SK-N-MC (cell line): ENCODE measurements at places on chromosomes 2 and 18.

GRCh38 chr2:216694082-216694825 lies 1.1 kb downstream of the IGFBP5 start:
- DNase-seq: no peak

DNA sequence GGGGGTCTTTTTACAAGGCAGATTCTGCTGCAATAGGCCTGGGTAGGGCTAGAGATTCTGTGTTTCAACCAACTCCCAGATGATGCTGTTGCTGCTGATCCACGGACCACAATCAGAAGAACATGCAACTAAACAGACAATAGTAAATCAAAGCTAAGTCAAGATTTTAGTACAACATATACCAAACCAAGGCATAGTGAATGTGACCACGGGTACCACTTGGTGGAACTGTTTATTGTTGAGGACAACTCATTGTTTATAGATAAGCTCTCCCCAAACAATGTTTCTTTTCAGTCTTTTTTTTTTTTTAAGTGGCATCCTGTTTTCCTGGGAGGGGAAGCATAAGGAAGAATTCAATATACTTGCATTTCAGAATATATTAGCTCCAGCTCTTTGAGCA lies 36.0 kb upstream of the DARS1 start:
- DNase-seq: no peak

DNA sequence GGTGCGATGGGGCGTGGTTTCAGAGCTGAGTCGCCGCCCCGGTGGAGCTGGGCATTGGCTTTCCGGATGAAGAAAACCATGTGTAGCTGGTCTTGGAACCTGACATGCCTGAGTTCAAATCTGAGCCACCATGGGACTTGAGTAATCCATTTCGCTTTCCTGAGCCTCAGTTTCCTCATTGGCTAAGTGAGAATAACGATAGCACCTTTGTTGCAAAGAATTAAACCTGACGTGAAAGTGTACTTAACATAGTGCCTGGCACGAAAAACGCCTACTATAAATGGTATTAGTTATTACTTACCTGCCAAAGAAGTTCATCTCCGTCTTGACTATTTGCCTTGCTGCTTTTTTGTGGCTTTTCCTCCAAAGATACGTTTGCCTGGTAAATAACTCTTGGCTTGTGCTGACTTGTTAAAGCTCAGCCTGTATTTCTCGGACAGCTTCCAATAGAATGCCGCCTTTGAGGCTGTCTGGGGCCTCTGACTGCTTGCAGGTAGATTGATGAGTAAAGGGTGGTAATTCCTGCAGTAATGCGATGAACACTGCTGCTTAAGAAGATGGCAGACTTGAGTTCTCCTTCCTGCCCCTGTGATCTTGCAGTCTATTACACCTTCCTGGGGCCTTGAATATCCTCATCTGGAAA lies 1.3 kb downstream of the CDCA7 start:
- no peak for DNase-seq

DNA sequence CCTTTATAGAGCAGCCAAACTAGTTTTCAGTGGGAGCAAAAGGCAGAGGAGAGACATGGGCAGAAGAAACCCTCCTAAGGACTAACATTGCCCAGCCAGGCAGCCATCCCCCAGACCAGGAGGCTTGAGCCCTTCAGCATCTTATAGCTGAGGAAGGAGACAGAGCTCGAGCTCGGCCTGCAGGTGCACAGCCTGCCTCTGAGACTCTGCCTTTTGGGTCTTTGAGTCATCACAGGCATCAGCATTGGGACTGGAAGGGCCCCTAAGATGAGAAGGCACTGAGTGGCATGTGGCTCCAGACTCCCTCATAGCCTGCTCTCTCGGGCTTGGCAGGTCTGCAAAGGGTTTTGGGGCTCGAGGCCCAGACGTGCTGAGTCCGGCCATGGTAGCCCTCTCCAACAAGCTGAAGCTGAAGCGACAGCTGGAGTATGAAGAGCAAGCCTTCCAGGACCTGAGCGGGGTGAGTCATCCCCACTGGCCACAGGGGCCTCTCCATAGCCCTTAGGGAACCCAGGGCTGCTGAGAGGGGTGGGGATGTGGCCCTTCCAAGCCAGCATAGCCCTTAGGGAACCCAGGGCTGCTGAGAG lies 84.1 kb downstream of the EPAS1 start:
- no peak for DNase-seq

- no peak for DNase-seq
Measured at GRCh38 chr2:151792589-151792988, 35.6 kb downstream of the ARL5A start.

DNA sequence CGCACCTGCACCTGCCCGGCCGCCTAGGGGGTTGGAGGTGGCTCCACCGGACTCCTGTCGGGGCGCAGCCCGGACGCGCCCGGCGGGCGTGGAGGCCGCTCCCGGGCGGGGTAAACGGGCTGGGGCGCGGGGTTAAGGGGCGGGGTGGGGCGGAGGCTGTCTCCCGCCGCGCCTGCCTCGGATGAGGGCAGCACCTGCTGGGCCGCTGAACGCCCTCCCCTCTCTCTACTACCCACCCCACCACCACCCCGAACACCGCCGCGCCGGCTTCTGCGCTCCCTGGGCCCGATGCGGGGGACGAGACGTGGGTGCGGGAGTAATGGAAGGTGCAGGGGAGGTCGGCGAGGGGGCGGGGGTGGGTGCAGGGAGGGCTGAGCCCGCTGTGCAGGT lies 224.8 kb upstream of the ID2 start:
- no peak for DNase-seq
